Left renal pelvis (tissue), 4 donors: ENCODE measurements at places on chromosomes 6 and 20. TPM values are rescaled to one million over a fixed set of nuclear protein-coding genes. Genes with fewer than 3 reads are reported as not detected.

GRCh38 chr6:145963216-145964068, 716 bp downstream of the SHPRH start:
- no peak for DNase-seq

DNA sequence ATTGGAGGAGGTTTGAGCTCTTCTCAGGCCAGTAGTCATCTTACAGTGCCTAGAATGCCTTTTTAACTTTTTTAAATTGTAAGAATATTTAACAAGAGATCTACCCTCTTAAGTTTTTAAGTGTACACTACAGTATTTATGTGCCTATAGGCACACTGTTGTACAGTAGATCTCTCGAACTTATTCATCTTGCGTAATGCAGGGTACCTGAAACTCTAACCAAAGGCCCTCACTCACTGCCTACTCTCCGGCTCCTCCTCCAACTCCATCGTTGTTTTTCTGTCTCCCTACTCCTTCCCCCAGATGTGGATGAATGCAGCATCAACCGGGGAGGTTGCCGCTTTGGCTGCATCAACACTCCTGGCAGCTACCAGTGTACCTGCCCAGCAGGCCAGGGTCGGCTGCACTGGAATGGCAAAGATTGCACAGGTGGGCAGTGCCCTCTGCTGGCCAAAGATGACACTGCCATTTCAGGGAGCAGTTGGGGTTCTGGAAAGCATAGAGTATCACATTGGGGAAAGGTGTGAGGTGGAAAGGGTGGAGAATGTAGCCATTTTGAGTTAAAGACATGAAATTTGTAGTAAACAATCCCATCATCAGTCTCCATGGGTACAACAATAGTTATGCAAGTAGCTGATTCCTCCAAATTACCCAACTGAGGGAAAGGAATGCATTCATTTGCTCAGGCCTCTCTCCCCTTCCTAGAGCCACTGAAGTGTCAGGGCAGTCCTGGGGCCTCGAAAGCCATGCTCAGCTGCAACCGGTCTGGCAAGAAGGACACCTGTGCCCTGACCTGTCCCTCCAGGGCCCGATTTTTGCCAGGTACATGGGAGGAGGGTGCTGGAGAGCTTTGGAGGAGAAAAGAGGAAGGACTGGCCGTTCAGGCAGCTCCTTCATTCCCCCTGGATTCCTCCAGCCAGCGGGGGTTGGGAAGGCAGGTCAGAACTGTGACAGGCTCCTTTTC, 18.4 kb upstream of the ZNF76 start:
- no peak for DNase-seq

- no peak for DNase-seq
Observed at GRCh38 chr6:3415082-3415453, 41.8 kb downstream of the SLC22A23 start.

Gene TEAD3
- 37.1 TPM for polyA plus RNA-seq

Gene RAB44
- polyA plus RNA-seq = not detected

Gene ZKSCAN4
- polyA plus RNA-seq = 11.5 TPM

Gene CST4
- not detected for polyA plus RNA-seq
